ENCODE measurements at places on chromosomes 7 and 10.
A peak's percentile ranks its signal among the peaks of the same experiment; 100 is the strongest.

- no peak for DNase-seq
These were observed 139.4 kb downstream of the DNAJB6 start for GRCh38 chr7:157476201-157476600.

DNA sequence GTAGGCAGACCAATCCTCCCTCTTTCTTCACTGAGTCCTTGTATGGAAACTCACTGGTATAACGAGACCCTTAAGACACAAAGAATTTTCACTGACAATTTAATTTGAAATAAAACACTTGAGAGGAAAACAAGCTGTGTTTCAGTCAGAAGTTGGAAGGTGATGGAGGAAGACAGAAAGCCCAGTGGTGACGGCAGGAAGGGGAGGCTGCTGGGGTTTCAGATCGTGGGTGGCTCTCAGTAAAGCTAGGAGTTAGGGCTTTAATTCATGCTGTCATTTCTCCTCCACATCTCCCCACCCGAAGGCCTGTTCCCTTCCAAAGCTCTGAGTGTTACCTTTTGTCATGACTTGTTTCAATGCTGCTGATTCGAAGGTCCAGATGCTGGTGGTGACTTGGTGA, 605.2 kb upstream of the DPP6 start:
- no peak for DNase-seq

GRCh38 chr10:29438271-29438670, 149.4 kb downstream of the LYZL1 start:
- DNase-seq: no peak

DNA sequence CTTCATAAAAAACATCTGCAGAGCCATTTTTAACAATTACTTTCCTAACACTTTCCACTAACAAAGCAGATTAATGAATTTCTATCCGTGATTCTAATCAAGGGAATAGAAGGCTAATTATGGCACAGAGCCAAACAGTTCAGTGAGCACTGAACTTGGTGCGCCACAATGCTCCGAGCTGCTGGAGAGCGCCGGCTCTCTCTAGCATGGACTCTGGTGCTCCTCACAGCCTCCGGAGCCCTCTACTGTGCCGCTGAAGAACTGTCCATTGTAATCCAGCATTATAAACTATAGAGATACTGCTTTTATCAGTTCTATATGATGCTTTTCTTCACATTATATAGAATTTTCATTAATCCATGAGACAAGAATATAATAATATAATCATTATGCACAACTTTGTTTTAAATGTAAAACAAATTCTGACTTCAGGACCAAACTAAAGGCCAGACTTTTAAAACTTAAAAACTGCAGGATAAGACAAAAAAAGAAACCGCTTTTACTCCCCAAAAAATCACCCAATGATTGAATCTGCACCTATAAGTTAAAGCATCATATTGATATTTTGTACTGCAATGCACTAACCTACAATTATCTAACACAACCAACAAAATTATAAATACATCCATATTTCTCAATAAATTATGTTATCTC, 123.6 kb downstream of the RNF32 start:
- DNase-seq: peak; percentile 60

GRCh38 chr7:11591055-11591633, 240.9 kb downstream of the THSD7A start:
- no peak for DNase-seq

DNA sequence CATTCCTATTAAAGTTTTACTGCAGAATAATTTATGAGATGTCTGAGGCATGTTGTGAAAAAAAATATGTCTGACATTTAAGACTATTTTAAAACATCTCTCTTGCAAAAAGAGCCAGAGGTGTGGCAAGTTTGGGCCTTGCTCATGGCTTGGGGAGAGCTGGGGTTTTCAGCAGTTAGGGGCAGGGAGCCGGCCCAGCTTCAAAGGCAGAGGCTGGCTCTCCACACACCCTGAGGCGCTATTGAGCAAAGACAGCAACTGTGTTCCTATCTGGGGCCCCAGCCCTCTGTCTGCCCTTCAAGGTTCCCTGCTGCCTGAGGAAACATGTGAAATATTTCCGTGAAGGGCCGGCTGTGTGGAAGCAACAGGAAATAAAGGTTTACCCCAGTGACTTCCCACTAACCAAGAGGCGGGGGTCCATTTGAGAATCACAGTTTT, 94.0 kb downstream of the SORBS1 start:
- no peak for DNase-seq

GRCh38 chr10:117198088-117198487, 799 bp downstream of the KCNK18 start:
- no peak for DNase-seq

DNA sequence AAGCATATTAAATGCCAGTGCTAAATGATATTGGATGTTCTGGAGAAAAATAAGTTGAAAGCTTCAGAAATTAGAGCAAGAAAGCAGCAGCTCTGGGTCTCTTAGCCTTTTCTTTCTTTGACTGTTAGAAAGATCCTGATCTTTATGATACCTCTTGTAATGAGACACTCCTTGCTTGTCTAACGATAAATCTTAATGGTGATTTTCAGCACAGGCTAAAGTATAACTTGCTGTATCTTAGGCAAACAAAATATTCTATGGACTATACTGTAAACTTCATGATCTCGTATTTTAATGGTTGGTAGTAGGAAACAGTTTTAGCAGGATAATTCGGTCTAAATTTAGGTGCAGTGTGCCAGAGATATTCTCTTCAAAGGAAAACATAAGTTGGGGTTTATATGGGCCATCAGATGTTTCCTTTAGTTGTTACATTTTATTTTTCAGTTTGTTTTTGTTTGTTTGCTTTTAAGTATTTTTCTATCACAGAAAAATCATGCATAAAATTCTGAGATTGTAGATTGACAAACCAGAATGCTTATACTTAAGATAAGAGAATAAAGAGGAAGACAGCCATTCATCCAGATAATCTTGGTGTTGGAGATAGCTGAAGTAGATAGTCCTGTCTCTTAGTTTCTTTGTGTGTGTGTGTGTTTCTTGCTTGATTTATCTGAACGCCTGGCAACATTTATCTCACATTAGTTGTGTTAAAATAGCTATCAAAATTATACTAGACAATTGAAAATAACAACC, 4.7 kb downstream of the CASD1 start:
- no peak for DNase-seq

DNA sequence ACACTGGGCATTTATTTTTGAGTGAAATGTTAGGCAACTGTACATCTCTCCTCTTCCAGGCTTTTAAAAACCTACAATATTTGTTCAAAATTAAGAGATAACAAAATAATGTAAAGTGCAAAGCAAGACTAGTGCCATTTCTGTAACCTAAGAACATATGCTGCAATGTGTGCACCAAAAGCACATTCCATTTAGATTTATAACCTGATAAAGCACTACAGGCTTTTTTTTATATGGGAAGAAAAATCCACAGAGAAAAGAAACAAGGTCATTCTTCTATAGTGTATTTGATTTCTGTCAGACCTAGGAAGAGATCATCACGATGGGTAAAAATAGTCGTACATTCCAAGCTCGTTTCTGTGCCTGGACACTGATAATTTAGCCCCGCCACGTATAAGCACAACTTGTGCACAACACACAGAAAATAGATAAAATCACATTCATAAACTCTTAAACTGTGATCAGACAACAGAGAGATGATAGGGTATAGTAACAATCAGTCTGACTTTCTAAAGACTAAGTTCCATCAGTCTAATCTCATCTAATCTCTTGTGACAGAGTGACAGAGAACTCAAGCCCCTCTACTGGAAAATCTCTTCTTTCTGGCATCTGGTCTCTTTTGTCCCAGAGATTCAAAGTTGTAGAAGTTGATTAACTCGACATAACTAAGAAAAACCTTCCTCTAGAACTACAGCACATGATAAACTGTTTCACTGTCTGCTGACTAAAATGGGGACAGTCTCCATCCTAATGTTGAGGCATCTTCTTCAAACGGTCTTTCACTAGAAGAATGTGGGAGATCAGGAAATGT, 6.7 kb downstream of the LAMB1 start:
- no peak for DNase-seq

GRCh38 chr10:23413629-23414089, 25.2 kb upstream of the OTUD1 start:
- no peak for DNase-seq

- DNase-seq: no peak
These were observed 47.9 kb downstream of the TAF3 start for GRCh38 chr10:7866176-7866575.

DNA sequence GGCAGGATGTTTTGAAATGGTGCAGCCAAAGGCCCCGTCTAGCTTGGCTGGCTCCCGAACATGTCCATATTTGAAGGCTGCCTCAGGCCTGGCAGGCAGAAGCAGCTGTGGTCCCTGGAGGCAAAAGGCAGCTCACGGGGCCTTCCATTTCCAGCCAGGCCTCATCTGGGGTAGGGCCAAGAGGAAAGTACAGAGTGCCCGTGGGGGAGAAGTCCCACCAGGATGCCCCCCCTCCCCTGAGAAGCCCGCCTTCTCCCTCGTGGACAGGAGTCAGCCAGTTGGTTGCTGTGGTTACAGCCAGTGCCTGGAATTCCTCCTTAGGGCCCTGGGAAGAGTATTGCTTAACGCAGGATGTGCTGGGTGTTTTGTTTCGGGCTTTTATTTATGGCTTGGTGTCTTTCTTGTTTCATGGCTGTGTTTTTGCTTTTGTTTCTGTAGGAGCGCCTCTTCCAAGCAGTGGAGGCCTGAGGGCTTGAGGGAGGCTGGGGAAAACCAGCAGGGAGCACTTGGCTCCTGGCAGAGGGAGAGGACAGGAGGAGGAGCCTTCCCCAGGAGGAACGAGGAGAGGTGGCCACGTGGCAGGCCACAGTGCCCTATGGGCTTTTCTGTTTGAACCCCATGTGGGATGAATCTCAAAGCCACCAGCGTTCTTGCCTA, 45.4 kb downstream of the CHST3 start:
- peak; percentile 87 for DNase-seq

- no peak for DNase-seq
These were observed 157.4 kb downstream of the SKIDA1 start for GRCh38 chr10:21368022-21368582.

DNA sequence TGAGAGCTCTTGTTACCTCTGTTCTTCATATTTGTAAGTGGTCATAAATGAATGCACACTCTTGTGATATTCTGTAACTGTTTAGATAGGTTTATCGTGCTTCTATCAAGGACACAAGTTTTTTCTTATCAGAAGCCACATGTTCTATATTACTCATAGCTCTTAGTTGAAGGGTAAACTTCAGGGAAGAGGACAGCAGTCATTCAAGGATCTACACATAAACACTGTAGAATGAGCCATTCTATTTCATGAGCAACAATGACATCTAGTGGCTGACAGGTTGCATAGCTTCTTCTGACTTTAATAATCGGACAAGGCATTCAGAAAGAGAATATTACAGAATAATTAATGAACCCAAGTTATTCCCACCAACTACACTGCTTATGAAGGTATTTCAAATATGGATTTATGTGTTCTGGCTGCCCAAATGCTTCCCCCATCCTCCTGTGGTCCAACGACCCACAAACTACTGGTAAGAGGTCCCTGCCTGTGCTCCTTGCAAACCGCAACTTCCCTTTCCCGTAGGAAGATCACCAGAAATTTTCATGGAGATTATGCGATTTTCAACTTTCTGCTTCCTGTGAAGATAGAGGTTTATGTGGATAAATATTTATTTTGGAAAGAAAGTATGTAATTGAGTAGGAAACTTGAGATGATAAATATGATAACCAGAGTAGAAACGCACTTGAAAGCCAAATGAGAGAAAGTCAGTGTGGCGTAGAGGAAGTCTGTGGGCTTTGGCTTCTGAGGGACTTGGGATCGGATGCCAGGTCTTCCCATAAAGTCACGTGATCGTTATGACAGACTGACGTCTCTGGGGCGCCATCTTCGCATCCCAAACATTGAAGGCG, 16.8 kb upstream of the ABCB5 start:
- DNase-seq: peak; percentile 55

GRCh38 chr7:36637417-36637816, 86.9 kb downstream of the AOAH start:
- no peak for DNase-seq

DNA sequence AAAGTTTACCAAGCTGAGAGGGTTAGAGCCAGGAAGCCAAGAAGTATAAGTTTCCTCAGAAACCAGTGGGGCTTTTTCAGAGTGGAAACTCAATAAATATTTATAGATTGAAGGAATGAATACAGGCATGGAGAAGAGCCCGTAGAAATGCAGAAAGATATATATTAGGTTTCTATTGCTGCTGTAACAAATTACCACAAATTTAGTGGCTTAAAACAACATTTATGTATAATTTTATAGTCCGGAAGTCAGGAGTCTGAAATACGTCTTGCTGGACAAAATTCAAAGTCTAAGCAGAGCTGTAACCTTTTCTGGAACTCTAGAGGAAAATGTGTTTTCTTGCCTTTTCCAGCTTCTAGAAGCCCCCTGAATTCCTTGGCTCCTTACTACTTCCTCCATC, 107.3 kb upstream of the SEMA3D start:
- DNase-seq: no peak

- no peak for DNase-seq
These were observed 41.4 kb downstream of the EBF3 start for GRCh38 chr10:129922598-129923123.

DNA sequence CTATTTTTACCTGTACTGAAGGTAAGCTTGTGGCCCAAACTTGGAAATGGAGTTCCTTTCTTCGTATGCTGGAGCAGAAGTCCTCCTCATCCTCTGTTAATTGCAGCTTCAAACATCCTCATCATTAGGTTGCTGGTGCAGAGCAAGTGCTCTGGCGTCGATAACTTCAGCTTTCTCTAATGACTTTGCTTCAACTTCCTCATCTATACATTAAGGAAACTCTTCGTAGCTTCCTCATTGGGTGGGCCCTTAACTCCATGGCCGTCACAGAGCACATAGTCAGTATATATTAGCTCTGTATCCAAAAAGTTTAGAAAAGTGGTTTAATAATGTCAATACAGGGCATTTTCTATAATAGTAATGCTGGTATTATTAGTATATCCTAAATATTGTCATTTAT, 447.7 kb downstream of the SUGCT start:
- no peak for DNase-seq

GRCh38 chr7:110646804-110647203, 444.1 kb upstream of the LRRN3 start:
- no peak for DNase-seq

DNA sequence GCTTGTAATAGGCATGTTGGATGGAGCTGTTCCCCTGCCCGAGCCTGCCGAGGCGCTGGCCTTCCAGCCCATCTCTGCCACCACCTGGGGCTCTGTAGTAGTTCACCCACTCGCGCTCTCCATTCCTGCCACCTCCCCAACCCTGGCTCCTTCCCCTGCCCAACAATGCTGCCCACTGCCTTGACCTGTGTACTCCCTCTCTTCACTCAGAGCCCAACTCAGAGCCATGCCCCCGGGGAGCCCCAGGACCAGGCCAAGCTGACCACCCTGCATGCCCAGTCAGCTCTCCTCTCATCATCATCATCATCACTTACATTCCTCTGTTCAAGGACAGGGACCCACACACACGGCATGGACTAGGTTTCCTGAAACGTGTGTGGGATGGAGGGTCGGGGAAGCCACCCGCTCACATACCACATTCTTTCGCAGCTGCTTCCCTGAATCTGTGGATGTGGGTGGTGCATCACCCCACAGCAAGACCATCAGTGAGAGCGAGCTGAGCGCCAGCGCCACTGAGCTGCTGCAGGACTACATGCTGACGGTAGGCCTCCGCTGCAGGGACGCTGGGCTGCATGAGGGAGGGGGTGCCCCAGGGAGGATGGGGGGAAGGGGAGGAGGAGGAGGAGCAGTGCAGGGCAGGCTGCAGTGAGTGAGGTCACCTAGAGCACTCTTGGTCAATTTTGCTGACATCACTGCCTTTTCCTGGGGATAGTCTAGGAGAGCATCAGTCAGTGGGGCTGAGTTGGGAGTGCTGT, 15.6 kb downstream of the NACAD start:
- no peak for DNase-seq

- no peak for DNase-seq
These were observed 115.6 kb downstream of the ABCA13 start for GRCh38 chr7:48286836-48287235.

- DNase-seq: no peak
These were observed 80.1 kb upstream of the MKRN1 start for GRCh38 chr7:140559410-140559809.

All from astrocyte of the cerebellum (primary cell).